CD8-positive, alpha-beta memory T cell (primary cell): ENCODE measurements at places on chromosomes 3 and 15. TPM values are rescaled to one million over a fixed set of nuclear protein-coding genes. Genes with fewer than 3 reads are reported as not detected.

GRCh38 chr3:112557976-112558375 is 3.8 kb downstream of the ATG3 start:
- DNase-seq, result no peak

DNA sequence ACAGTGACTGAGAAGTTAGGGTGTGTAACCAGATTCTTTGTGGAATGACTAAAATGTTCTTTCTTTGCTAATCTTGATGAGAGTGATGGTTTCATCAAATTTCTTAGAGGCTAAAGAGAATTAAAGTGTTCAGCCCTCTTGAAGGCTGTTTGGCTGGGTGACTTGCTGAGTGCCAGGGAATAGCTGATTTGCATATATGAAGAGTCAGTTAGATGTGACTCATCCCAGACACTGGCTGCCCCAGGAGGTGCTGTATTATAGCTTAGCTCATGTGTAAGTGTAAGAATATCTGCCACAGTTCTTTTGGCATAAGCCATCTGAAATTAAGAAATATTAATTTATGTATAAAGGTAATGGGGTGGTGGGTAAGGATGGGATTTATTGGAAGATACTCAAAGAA is 535.1 kb downstream of the NLGN1 start:
- no peak for DNase-seq

- peak; percentile 83 for DNase-seq
These were observed 19.7 kb upstream of the SATB1 start for GRCh38 chr3:18444595-18445400.

The CTSH gene
- total RNA-seq, result 9.8 TPM

GRCh38 chr3:33869977-33870376 is 71.5 kb downstream of the PDCD6IP start:
- DNase-seq, result no peak

The SNX22 gene
- total RNA-seq, result 0.61 TPM

The SLC2A2 gene
- not detected for total RNA-seq

DNA sequence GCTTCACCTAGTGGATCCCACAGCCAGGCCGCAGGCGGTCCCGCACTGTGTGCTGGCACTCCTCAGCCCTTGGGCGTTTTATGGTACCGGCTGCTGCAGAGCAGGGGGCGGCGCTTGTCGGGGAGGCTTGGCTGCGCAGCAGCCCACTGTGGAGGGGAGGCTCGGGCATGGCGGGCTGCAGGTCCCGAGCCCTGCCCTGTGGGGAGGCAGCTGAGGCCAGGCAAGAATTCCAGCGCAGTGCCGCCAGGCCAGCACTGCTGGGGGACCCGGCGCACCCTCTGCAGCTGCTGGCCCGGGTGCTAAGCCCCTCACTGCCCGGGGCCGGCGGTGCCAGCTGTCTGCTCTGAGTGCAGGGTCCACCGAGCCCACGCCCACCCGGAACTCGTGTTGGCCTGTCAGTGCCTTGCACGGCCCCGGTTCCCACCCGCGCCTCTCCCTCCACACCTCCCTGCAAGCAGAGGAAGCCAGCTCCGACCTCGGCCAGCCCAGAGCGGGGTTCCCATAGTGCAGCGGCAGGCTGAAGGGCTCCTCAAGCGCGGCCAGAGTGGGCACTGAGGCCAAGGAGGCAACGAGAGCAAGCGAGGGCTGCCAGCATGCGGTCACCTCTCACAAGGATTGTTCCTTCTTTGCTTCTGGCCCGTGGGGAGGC is 435.0 kb upstream of the ATP10A start:
- no peak for DNase-seq

DNA sequence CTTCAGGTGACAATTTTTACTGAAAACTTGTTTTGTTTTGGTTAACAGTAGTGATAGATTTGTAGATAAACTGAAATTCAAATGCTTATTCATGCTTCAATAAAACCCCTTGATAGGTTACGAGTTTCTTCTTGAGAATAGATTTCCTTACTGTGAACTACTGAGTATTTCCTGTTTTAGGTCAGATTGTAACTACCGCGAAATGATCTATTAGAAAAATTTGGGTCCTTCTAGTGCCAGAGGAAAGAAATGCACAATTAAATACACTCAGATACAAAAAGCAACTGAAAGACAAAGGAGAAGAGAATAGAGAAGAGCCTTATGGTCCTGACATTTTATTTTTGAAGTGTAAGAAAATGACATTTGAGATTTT is 251.7 kb upstream of the TBL1XR1 start:
- DNase-seq, result no peak

DNA sequence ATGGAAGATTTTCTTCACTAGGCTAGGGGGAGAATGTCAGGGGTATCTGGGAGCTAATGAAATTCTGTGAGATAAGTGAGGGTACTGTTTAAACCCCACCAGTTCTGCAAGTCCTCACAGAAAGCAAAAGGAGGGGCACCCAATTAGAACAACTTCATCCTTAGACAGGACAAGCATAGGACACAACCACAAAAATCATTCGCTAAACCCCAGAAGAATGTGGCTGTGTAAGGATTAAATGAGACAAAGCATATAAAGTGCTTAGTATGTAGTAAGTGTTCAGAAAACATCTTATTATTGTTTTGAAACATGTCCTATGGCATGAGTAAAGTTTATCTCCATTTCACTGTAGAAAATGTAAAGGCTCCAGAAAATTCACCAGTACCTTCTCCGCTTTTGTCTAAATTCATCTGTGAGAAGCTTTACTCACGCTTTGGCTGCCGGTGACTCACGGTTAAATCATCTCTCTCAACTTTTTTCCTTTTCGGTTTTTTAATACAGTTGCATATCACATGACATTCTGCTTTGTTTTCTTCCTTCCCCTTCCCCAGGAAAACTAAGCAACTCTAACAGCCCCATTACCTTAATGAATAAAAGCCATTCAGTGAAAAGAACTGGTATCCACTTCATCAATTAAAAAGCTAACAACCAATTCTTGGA is 1.7 kb downstream of the CLRN1 start:
- DNase-seq, result no peak

DNA sequence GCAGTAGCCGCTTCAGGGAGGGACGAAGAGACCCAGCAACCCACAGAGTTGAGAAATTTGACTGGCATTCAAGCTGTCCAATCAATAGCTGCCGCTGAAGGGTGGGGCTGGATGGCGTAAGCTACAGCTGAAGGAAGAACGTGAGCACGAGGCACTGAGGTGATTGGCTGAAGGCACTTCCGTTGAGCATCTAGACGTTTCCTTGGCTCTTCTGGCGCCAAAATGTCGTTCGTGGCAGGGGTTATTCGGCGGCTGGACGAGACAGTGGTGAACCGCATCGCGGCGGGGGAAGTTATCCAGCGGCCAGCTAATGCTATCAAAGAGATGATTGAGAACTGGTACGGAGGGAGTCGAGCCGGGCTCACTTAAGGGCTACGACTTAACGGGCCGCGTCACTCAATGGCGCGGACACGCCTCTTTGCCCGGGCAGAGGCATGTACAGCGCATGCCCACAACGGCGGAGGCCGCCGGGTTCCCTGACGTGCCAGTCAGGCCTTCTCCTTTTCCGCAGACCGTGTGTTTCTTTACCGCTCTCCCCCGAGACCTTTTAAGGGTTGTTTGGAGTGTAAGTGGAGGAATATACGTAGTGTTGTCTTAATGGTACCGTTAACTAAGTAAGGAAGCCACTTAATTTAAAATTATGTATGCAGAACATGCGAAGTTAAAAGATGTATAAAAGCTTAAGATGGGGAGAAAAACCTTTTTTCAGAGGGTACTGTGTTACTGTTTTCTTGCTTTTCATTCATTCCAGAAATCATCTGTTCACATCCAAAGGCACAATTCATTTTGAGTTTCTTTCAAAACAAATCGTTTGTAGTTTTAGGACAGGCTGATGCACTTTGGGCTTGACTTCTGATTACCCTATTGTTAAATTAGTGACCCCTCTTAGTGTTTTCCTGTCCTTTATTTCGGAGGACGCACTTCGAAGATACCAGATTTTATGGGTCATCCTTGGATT is at the start of gene MLH1:
MLH1 (plus strand) TSS at position 193 of the 958 bp plus-strand sequence; CDS start at position 223, 30 bp downstream.
- DNase-seq, result peak; percentile 94

GRCh38 chr15:67199391-67199790 is 55.1 kb downstream of the AAGAB start:
- DNase-seq, result no peak

The SUSD5 gene
- not detected for total RNA-seq
